ENCODE measurements at places on chromosomes 4 and X.

DNA sequence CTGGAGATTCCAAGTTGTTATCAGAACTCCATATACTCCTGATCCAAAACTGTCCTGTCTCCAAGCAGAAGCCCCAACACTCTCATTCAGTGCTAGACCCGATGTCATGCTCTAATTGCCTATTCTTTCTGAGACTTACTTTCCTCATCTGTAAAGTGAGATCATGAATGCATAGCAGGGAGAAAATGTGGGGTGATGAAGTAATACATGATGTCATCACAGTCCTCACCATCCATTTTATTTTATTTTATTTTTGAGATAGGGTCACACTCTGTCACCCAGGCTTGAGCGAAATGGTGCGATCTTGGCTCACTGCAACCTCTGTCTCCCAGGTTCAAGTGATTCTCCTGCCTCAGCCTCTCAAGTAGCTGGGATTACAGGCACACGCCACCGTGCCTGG lies 1554.0 kb upstream of the ADGRL3 start:
- no peak overlapping the region for H3K4me3 ChIP-seq
- H3K27ac ChIP-seq, result no peak overlapping the region
- no peak for DNase-seq
- H3K4me1 ChIP-seq, result no peaks in the 10 kb centered on the region
- H3K36me3 ChIP-seq, result no peaks in the 10 kb centered on the region

DNA sequence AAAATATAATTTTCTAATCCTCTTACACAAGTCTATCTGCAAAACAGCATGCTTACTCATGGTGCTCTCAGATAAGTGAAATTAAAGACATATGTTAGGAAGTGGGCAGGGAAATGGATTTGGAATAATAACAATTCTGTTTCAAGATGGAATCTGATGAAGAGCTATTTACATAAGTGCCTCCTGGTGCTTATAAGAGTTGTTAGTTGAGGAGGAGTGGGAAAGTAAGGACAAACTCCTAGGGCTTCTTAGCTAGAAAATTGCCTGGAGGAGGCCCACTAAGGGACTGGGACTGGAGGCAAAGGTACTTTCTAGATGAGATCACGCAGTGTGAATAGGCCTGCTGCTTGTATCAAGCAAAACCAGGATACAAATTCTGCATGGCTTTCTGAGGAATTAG lies 939.8 kb downstream of the GLUD2 start:
- H3K27ac ChIP-seq, result no peak overlapping the region
- no peak overlapping the region for H3K4me3 ChIP-seq
- H3K36me3 ChIP-seq, result no peaks in the 10 kb centered on the region
- DNase-seq, result no peak

GRCh38 chr4:150867148-150867547 lies 147.9 kb downstream of the LRBA start:
- no peak overlapping the region for H3K27ac ChIP-seq
- peaks cover 5% of the 10 kb centered on the region for H3K36me3 ChIP-seq
- H3K4me3 ChIP-seq, result no peak overlapping the region
- no peaks in the 10 kb centered on the region for H3K27me3 ChIP-seq

GRCh38 chrX:65971151-65971550 lies 68.7 kb downstream of the VSIG4 start:
- no peak overlapping the region for H3K4me3 ChIP-seq
- no peak overlapping the region for H3K27ac ChIP-seq
- DNase-seq, result no peak
- H3K4me1 ChIP-seq, result no peaks in the 10 kb centered on the region
- H3K27me3 ChIP-seq, result no peaks in the 10 kb centered on the region
- H3K36me3 ChIP-seq, result no peaks in the 10 kb centered on the region

- H3K36me3 ChIP-seq, result no peaks in the 10 kb centered on the region
- H3K4me1 ChIP-seq, result no peaks in the 10 kb centered on the region
- H3K27ac ChIP-seq, result no peak overlapping the region
- H3K4me3 ChIP-seq, result no peak overlapping the region
Measured at GRCh38 chr4:177080388-177080787, 229.3 kb upstream of the NEIL3 start.

GRCh38 chr4:149796381-149796780 lies 19.3 kb downstream of the IQCM start:
- no peak for DNase-seq
- no peak overlapping the region for H3K4me3 ChIP-seq
- no peaks in the 10 kb centered on the region for H3K4me1 ChIP-seq
- H3K36me3 ChIP-seq, result no peaks in the 10 kb centered on the region

GRCh38 chr4:68167706-68168105 lies 38.0 kb upstream of the TMPRSS11F start:
- no peaks in the 10 kb centered on the region for H3K36me3 ChIP-seq
- H3K4me3 ChIP-seq, result no peak overlapping the region
- no peaks in the 10 kb centered on the region for H3K4me1 ChIP-seq
- no peak overlapping the region for H3K27ac ChIP-seq

DNA sequence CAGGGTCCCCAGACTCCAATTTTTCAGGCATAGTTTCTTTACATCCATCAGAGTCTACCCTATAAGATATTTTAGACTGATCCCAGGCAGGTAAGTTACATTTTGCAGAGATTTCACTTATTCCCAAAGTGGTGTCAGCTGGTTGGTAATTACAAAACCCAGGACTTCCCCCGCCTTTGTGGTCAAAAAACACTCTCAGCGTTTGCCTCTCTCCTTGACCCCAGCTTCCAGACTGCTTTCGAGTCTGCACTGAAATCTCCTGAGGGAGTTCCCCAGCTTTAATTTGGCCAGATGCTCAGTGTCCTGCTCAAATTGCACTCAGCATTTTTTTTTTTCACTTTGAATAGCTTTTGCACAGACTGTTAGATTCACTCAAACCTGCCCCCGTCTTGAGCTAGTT lies 11.2 kb upstream of the AMOT start:
- peaks cover 17% of the 10 kb centered on the region for H3K4me1 ChIP-seq
- peak overlapping the region; percentile 61 for H3K27ac ChIP-seq
- H3K27me3 ChIP-seq, result no peaks in the 10 kb centered on the region
- DNase-seq, result peak; percentile 63
- H3K36me3 ChIP-seq, result no peaks in the 10 kb centered on the region

Data from GM12878 (cell line).